ENCODE measurements at places on chromosomes 2 and 18.
A peak's percentile ranks its signal among the peaks of the same experiment; 100 is the strongest.

- no peak for DNase-seq
Measured at GRCh38 chr2:234808907-234809306, 142.9 kb upstream of the SH3BP4 start.

DNA sequence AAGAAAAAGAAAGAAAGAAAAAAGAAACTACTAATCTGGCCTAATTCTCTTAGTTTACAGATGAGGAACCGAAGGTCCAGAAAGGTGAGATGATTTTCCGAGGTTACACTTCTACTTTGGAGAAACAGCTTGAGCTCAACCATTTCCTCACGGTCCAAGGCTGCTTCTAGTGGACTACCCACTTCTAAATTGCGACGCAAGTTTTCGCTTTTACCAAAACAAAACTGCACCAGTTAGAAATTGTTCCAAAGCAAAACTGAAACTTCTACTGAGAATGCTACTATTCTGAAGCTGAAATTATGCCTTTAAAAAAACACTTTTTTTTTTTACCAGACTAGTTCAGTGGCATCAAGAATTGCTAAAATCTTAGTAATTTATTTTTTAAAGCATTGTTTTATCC is 101.6 kb downstream of the INO80D start:
- no peak for DNase-seq

DNA sequence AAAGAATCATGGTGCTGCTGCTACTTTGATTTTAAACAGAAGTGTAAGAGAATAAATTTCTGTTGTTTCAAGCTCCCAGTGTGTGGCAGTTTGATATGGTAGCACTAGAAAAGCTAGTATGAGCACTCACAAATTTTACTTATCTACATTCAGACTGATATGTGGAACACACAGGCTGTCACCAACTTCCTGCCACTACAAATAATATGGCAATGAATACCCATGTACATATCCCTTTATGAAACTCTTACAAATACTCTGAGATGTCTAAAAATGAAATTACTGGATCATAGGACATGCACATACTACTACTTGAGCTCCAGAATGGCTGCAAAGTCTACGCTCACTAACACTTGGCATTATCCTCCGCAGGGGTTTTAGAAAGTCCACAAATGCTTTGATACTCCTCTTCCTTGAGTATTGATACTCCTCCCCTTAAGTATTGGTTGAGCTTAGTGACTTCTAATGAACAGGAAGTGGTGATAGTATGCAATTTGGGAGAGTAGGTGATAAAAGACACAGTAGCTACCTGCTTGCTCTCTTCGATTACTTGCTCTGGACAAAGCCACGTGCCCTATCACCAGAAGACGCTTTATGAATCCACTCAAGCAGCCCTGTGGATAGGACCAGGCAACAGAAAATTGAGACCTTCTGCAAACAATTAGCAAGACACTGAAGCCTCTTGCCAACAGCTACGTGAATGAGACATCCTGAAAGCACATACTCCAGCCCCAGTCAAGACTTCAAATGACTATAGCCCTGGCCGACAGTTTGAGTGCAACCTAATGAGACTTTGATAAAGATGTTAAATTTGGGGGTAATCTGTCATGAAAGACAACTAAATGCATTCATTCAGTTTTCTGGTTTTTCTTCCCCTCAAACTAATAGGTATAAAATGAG is 35.4 kb downstream of the FBXO11 start:
- no peak for DNase-seq

- no peak for DNase-seq
Measured at GRCh38 chr2:221724631-221725203, 152.6 kb upstream of the EPHA4 start.

GRCh38 chr18:38571651-38572050 is 1006.1 kb upstream of the CELF4 start:
- DNase-seq, result no peak

GRCh38 chr18:31819106-31819924 is 58.6 kb upstream of the SLC25A52 start:
- peak; percentile 42 for DNase-seq

DNA sequence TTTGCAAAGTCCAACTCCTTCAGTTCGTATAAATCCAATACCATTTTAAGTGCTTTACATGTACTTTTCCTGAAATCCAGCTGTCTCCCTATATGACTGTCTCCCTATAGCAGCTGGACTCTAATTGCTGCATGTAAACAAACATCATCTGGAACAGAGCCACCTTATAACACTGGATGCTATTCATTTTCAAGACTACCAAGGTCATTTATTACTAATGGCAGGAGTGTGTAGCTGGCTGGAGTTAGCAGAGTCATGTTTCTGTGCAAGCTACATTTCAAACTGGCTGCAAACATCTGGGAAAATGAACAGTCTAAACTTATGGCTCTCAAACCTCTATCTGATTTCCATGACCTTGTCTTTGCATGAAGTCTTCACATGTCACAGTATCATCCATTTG is 575.2 kb downstream of the PIK3C3 start:
- DNase-seq, result no peak

DNA sequence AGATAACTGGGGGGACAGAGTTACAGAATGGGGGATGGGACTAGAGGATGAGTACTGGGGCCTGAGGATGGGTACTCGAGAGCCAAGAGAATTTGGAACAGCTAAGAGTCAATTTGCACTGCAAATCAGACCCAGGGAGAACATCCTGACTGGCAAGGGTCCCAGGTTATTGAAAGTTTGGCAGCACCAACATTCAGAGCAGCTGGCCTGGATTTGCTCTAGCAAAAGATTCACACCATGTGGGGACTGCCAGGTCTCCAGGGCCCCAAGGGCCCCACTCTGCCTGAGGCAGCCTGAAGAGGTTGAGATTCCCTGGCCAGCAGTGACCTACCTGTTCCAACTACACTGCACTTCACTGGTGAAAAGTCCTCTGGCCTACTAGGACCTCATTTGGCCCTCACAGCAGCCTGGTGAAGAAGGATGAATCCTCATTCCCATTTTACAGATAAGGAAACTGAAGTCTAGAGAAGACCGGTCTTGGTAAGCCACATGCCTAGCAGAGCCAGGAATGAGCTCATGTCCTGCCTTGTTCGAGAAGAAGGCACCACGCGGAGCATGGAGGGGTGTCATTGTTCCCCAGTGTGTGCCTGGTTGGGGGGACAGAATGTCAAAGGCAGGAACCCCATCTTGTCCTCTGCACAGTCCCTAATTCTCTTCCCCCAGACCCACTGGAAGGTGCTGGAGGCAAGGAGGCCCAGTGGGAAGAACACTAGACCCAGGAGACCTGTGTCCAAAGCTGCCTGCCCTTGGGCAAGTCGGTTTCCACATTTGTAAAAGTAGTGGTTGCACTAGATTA is 258.6 kb downstream of the TNS1 start:
- no peak for DNase-seq

DNA sequence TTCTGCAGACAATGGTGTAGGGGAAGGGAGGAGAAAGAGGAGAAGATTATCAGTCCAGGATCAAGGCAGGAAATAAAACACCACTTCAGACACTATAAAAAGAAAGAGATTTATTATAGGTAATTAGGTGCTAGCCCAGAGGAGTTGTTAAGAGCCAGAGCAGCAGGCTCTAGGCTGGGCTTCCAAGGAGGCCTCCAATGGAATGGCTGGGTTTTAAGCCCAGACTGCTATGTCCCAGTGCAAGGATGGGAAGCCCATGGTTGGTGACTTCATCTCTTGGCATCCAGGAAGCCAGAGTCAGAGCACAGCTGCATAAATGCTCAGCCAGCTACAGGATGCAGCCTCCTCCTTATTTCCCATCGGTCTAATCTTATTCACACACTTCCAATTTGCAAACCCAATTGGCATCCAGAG is 95.6 kb downstream of the LAMA3 start:
- no peak for DNase-seq

DNA sequence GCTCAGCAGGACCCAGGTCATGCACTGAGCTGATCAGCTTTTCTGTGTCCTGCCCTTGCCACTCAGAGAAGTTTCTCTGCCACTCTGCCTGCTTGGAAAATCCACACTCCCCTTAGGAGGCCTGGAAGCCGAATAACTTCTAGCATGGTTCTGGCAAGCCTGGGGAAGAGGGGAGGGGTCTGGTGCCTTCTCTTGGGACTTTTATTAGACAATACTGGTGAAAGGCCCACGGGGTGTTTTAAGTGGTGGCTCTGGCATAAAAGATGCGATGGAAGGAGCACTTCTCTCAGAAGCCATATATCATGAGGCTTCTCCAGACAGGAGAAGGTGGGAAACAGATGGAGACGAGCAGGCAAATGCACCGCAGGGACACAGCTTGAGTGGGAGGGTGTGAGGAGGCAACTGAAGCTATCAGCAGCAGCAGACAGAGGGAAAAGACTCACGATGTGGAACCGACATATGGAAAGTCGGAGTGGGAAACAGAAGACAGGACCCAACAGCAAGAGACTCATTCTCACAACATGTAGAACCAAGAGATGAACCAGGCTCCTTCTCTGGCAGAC is 141.8 kb upstream of the CTNNA2 start:
- DNase-seq, result peak; percentile 56

Data from SK-N-DZ (cell line).